ENCODE measurements at places on chromosomes 7 and 10.

GRCh38 chr7:139699640-139700504 is 77.9 kb downstream of the HIPK2 start:
- no peak for DNase-seq

GRCh38 chr7:134936893-134937510 is 49.3 kb upstream of the AGBL3 start:
- no peak for DNase-seq

DNA sequence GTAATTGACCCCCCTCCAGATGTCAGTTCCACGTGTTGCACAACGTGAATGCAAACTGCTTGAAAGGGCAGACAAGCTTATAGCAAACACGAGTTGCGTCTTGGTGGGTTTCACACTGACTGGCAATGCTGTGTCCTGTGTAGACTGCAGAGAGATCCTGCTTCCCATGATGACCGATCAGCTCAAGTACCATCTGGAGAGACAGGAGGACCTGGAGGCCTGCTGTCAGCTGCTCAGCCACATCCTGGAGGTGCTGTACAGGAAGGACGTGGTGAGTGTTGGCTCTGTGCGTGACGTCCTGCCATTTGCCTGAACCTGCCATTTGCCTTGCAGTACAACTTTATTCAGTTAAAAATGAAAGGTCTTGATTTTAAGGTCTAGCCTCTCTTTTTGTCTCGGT is 71.1 kb downstream of the INSYN2A start:
- DNase-seq, result no peak

DNA sequence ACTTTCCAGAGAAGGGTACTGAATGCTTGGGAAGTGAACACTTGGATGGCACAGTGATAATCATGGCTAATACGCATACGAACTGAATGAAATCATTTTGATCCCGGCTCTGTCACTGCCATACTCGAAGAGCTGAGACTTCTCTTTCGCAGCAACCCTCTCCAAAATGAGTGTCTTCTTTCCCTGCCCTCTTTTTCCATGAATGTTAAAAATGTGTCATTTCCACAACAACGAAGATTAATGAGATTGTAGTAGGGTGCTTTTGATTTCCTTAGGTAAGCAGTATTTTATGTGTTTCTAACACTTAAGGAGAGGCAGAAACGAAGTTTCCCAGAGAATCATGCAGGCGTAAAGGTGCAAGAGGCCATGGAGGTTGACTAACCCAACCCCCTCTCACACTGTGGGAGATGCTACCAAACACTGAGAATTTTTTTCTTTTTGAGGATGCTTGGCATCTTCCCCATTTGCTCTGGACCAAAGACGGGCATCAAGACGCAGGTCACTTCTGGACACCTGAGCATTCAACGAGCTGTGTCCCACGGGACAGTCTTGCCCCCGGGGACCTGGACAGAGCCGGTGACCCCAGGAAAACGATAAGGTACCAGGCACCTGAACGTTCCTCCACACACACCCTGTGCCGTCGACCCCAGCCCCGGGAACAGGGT is 823 bp downstream of the COPG2 start:
- DNase-seq, result no peak

GRCh38 chr7:20795361-20795760 is 8.7 kb upstream of the SP8 start:
- no peak for DNase-seq

- DNase-seq, result no peak
Measured at GRCh38 chr10:132607491-132607890, 69.9 kb downstream of the INPP5A start.

GRCh38 chr10:62475551-62475950 is 101.4 kb downstream of the ZNF365 start:
- no peak for DNase-seq

DNA sequence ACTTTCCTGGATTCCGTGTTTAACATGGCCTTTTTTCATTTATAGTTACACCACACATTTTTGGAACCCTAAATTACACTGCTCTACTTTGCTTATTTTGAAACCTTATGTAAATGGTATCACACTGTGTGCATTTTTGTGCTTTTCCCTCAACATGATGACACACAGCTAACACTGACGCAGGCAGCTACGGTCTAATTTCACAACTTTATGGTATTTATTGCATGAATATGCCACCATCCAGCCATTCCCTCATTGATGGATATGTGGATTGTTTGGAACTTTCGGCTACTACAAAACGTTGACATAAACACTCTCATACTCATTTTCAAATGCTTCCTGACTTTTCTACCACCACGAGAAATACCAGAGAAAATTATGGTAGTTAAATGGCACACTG is 6.9 kb downstream of the PAPOLB start:
- no peak for DNase-seq

GRCh38 chr10:124522933-124523871 is 61.6 kb downstream of the LHPP start:
- DNase-seq, result no peak

DNA sequence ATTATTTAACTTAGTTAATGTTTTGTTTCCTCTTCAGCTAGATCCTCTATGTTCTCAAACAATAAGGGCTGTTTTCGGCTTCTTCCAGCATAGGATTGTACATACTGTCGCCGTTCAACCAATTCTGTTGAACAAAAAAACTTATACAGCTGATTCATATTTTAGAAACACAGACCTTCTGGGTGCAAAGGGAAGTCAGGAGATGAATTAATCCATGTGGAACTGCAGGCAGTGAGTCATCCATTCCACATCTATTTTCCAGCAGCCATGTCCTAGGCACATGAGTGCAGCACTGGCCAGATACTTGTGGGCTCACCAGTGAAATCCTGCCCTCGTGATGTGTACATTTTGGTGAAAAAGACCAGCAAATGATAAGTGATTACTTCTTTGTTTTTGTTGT is 163.2 kb downstream of the JAZF1 start:
- no peak for DNase-seq

DNA sequence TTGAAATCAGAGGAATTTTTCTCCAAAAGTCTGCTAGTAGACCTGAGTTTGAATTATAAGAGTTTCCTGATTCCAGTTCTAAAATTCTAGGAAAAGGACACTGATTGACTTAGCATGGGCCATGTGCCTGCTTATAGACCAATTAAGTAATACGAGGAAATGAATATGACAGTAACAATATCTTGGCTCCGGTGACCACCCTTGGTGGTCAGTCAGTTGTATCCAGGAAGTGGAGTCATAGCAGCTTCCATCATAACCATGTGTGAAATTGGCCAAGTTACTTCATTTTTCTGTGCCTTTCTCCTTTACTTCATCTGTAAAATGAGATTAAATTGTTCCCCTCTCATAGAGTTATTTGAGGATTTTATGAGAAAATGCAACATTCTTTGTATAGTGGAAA is 66.9 kb downstream of the MTPAP start:
- no peak for DNase-seq

DNA sequence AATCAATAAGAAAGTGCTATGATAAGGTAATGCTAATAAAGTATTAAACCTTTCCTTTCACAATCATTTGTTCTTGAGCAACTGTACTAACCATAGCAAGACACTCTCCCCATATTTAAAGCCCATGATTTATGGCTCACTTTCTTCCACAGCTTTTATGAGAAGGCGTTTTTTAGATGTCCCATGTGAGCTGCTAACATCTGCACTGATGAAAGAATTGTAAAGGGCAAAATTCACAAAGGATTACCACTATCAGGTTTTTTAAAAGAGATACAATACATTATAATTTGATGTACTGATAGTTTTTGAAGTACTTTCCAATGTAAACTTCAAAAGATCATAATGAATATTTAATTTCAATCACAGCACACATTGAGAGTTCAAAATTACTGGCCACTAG is 75.7 kb downstream of the RNLS start:
- DNase-seq, result no peak

- DNase-seq, result no peak
Measured at GRCh38 chr7:24733414-24734060, 23.7 kb downstream of the GSDME start.

DNA sequence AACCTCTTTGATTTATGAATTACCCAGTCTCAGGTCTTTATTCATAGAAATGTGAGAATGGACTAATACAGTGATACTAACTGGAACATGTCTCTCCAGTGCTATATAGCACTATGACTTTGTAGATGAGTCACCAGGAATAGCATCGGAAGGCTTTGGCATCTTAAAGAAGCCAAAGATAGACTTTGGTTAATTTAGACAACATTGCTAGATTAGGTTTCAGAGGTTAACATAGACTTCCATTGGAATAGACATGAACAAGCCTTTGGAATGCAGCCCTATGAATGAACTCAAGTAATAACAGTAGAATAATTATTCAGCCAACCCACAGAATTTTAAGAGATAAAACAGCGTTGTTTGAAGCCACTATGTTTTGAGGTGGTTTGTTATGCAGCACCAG is 169.2 kb downstream of the HGF start:
- no peak for DNase-seq

DNA sequence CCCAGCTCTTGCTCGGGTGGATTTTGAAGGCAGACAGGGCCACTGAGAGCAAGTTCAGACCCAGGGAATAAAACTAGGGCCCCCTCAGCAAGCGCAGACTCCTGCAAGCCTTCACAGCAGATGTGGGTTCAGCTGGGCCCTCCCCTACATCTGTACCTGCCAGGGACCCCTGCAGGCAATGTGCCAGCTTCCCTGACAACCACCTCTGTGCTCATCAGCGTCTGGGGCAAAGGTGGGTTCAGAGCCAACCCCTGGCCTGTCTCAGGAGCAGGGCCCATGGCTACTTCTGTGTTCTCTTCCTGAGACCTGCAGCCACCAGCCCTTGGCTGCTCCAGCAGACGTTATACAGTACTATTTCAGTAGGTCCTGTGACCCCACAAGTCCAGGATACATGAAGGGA is 189.5 kb downstream of the DIP2C start:
- no peak for DNase-seq

DNA sequence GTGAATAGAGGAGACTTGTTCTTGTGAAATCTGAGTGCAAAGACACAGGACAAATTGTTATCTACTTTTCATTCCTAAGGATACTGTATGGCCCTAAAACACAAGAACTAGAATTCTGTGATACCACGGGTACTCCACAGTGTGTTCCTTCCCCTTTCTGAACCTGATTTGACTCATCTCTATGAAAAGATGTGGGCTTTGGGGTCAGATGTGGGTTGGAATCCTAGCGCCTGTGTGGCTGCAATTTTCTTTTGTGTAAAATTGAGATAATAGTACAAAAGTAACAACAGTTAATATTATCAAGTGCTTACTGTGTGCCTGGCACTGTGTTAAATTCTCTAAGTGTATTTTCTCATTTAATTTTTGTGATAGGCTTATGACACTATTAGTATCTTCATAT is 8.1 kb downstream of the SRGN start:
- DNase-seq, result no peak

GRCh38 chr10:122112625-122113160 is 123.7 kb downstream of the TACC2 start:
- DNase-seq, result no peak

- DNase-seq, result no peak
Measured at GRCh38 chr10:66292922-66293321, 632.9 kb upstream of the LRRTM3 start.

DNA sequence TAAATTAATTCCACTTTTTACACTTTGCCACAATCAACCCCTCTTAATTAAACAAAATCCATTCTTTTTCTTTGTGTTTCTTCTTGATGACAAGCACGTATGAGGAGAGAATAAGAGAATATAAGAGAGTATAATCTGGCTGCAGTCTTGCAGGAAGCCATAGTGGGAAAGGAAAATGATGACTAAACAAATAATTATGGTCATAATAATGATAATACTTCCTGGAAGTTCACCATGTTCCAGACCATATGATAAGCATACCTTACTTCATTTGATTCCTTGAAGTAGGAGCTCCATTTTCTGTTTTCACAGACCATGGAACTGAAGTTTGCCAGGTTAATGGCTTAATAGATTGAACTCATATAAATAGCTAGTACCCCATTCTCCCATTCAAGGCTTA is 237.8 kb downstream of the SEMA3D start:
- no peak for DNase-seq

DNA sequence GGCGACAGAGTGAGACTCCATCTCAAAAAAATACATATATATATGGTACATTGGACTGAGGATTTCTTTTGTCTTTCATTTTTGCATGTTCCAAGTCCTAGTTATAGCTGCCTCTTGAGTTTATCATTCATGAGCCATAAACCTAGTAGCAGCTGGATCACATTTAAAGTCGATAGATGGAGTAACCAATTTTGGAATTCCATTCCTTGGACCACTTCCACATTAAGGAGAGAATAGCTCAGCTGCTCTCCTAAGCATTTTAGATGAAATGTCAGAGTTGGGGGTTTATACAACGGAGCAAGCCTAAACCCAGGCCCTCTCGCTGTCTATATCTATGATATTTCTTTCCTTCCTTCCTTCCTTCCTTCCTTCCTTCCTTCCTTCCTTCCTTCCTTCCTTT is 141.2 kb downstream of the LYZL1 start:
- DNase-seq, result no peak

DNA sequence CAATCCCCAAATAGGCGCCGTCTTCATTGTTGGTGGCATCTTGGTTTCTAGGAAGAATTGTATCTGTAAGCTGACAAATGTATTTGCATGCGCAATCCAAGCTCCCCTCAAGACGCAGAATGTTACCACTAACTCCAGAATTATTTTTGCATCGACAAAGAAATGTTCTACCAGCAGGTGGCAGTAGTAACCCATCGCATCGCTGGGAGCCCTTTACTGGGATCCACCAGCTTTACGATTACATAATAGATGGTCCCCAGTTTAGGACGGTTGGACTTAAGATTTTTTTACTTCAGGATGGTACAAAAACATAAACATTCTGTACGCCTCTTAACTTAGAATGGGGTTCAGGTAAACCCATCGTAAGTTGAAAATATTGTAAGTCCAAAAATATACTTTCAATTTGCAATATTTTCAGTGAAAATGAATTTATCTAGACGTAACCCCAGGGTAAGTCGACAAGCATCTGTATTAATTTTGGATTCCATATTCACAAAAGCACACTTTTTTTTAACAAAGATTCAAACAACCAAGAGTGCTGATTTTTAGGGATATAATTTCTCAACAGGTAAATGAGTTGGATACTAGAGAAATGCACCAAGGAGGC is 114.0 kb upstream of the COBL start:
- peak; percentile 39 for DNase-seq

- DNase-seq, result no peak
Measured at GRCh38 chr10:6721480-6721879, 141.4 kb upstream of the PRKCQ start.

GRCh38 chr7:98232799-98233198 is 19.2 kb downstream of the TECPR1 start:
- no peak for DNase-seq

GRCh38 chr7:135775230-135775629 is 26.6 kb upstream of the FAM180A start:
- DNase-seq, result no peak

- DNase-seq, result no peak
Measured at GRCh38 chr10:63886281-63887022, 365.3 kb downstream of the REEP3 start.

DNA sequence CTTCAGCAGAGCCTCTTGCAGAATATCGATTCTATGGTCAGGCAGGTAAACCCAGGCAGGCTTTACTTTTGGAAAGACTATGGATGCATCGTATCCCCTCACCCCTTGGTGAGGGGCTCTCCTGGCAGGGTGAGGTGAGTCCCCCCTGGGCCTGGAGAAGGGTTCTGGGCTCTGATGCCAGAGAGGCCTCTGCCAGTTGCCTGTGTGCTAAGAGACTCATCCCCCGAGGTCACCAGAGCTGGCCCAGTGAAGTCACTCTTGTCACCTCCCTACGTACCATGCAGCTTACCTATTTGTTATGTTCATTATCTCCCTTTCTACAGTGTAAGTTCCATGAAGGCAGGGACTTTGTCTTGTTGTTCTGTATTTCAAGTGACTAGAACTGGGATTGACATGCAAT is 51.3 kb downstream of the TSPAN15 start:
- no peak for DNase-seq

GRCh38 chr10:114051714-114052113 is 8.0 kb downstream of the ADRB1 start:
- DNase-seq, result no peak

Data from hematopoietic multipotent progenitor cell treated with erythropoietin and hydrocortisone succinate and interleukin-3 and kit ligand, for 15 days (in vitro differentiated cells).